ENCODE measurements at places on chromosomes 3 and 15. TPM values are rescaled to one million over a fixed set of nuclear protein-coding genes. Genes with fewer than 3 reads are reported as not detected.

DNA sequence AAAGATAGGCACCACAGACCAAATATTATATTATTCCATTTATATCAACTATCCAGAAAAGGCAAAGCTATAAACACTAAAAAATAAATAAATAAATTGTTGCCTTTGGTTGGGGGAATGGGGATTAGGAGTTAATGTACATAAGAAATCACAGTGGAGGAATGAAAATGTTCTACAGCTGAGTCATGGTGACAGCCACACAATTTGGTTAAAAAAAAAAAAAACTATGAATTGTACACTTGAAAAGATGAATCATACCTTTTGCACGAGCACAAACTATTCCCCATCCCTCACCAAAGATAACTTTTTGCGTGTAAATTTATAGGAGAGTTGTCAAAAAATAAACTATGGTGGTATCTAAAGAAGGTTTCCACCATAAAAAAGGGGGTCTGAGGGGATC is 103.2 kb downstream of the TBC1D5 start:
- DNase-seq: no peak

DNA sequence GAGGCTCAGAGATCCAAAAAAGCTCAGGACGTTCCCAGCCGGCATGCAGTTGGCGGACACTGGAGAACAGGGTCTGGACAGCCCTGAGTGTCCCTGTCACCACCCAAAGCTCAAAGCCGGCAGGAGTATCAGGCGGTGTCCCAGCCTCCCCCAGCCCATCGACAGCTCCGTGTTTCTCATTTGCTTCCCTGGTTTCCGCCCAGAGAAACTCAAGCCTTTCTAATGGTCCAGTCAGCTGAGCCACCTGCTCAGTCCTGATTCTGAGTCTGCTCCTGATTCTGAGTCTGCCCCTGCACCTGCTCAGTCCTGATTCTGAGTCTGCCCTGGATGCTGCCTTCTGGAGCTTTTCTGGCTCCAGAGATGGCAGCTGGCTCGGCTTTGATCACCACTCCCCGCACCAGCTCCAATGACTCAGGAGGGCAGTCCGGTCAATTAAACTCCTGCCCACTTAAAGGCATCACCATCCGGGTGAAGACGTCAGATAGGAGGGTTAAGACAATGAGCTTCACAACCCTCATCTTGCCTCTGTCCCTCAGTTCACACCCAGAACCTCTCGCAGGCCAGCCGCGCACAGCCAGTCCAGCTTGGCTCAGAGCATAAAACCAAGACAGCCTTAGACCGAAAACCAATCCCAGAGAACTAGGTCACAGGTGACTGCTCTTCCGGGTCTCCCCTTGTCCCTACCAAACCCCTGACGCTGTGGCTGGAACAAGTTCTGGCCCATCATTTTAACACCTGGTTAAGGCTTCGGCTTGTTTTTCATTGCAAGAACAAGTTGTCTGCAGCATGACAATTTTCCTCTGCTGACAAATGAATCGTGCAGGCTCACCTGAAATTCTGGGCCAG is 6.8 kb downstream of the PCSK6 start:
- no peak for DNase-seq

- DNase-seq: no peak
Measured at GRCh38 chr3:46383951-46384330, 13.2 kb downstream of the CCR5 start.

DNA sequence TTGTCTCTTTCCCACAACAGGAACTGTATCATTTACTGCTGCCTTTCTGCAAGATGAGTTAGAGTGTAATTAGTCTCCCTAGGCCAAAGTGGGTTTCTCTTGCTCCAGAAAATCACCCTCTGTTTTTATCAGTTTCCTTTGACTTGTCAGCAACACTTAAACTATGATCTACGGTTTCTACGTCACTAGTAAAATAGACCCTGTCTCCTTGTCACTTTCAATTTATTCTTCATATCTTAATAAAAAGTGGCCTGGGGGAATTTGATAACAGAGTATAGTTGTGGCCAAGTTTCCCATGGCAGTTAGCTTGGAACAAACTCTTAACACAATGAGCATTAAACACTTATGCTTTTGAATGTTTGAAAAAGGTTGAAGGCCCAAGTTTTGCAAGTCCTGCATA is 79.6 kb downstream of the CGNL1 start:
- no peak for DNase-seq

DNA sequence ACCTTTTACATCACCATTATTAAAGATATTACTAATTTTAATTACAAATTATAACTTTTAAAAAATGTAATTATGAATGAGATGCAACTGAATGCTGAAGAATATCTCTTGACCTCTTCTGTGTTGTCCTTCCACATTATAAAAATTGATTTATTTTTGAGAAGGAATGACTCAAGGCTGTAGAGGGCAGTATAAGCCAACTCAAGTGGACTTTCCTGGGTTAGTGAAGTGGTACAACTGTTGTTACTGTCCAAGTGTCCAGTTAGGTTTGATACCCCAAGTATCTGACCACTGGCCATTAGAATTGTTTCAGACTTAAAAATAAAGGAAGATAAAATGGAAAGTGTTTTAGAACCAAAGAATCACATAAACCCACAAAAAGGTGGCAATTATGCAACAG is 51.9 kb downstream of the BBX start:
- DNase-seq: peak; percentile 20

GRCh38 chr3:150545419-150546225 is 674 bp downstream of the SERP1 start:
- peak; percentile 15 for DNase-seq

GRCh38 chr15:65395567-65396202 is 17.9 kb upstream of the IGDCC3 start:
- DNase-seq: no peak

The SLC9A9 gene
- polyA plus RNA-seq: 34.0 TPM

DNA sequence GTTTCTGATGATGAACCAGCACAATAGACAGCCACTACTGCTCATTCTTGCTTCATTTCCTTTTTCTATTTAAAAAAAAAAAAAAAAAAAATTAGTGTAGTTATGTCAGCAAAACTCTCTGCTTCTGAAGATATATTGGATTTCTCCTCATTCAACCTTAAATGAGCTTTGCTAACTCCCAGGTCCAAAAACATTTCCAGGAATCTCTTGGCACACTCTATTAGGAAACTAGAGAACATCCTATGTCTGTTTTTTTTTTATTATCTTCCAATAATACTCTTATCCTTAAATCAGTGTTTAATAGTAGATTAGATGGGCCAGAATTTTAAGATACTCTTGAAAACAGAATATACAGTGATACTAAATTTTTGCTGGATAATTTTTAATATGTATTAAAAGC is 398.0 kb downstream of the NAALADL2 start:
- no peak for DNase-seq

GRCh38 chr3:173065543-173065981 is 75.5 kb downstream of the SPATA16 start:
- no peak for DNase-seq

- DNase-seq: no peak
Measured at GRCh38 chr3:16639806-16640205, 34.6 kb upstream of the DAZL start.

The VWA5B2 gene
- polyA plus RNA-seq: 0.38 TPM

DNA sequence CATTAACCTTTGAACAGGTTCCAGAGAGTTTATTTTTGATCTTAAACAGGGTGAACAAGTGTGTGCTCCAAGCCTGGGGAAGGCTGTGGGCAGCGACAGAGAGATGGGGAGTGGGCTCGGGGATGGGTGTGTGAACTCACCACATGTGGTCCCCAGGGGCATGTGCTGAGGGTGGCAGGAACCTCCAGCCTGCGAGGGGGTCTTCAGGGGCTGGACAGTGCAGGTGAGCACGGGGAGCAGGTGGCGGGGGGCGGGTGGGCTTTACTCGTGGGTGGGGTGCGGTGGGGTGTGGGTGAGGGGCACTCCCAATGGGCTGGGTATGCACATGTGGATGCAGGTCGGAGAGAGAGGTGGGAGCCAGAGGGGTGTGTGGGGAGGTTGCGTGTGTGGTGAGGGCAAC is 9.6 kb upstream of the NTRK3 start:
- no peak for DNase-seq

The FBXW12 gene
- not detected for polyA plus RNA-seq

DNA sequence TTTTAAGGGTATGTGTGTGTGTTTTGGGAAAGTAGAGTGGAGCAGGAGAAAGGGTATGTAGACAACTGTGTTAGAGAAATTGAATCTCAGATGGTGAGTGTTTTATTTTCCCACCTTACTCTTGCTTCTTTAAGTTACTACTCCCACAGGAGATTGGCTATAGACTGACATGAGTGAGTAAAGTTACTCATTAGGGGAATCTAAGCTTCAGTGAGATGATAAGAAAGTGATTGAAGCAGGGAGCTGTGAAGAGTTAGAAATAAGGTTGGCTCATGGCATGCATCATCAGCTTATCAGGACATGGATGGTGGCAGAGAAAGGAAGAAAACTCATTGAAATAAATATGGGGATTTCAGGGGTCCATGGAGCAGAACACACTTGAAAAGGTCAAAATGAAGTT is 88.9 kb downstream of the MBNL1 start:
- DNase-seq: no peak

GRCh38 chr3:37484884-37485559 is 310.6 kb upstream of the LRRFIP2 start:
- no peak for DNase-seq

Data from CD4-positive, alpha-beta memory T cell (primary cell).